ENCODE measurements at places on chromosomes 13 and 19.

DNA sequence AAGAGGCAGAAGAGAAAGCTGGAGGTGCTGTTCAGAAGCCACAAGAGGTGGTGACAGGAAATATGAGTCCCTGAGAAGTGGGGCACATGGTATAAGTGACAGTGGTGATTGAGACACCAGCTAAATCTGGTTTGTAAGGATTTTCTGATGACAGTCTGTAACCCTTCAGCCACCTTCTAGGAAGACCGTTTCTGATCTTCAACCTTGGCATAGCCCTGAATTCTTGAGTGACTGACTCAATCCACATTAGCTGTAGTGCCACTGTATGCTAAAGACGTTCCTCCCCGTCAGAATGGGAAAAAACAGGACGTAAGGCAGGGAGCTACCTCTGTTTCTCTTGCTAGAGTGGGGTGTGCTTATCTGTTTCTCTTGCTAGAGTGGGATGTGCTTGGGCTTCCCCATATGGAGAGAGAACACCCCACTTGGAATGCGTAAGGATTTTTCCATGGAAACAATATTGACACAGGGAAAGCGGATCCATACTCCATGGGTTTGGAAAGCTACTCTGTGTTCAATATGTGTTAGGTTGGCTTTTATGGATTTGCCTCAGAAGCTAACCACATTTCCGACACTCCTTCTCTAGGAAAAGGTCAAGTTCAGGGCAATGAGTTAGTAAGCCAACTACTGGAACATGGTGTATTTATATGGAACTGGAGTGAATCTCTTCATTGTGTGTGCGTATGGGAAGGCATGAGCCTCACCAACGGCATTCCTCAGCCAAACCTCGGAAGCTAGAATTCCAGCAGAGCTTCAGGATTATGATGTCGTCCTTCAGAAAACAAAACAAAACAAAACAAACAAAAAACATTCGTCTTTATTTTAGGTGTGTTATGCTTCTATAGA is 948.8 kb upstream of the SLC10A2 start:
- DNase-seq = no peak

- no peak for DNase-seq
These were observed 8.1 kb upstream of the PGLYRP1 start for GRCh38 chr19:46030812-46031550.

DNA sequence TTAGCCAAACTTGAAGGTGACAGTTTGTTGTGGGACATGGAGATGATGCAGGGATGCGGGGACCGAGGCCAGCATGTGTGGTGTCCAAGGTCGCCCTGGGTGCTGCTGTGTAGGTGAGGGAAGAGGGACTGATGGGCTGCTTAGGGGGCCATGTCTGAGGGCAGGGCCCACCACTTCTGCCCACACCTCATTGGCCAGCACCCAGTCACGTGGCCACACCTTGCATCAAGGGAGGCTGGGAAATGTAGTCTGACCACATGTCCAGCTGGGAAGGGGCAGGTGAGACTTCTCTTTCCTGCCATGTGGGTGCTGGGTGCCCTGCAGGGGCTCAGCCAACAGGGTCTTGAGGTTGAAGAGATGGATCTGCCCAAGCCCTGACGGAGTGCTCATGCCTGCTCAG is 88.9 kb downstream of the KDM4B start:
- no peak for DNase-seq

GRCh38 chr13:23268441-23268840 is 87.7 kb downstream of the SGCG start:
- DNase-seq = no peak

GRCh38 chr13:39688278-39688677 is 32.8 kb downstream of the COG6 start:
- DNase-seq = no peak

GRCh38 chr19:48928164-48929025 is 5.1 kb upstream of the DHDH start:
- DNase-seq = no peak
